NCI-H1436 (cell line): ENCODE measurements at places on chromosomes 3 and 15.

DNA sequence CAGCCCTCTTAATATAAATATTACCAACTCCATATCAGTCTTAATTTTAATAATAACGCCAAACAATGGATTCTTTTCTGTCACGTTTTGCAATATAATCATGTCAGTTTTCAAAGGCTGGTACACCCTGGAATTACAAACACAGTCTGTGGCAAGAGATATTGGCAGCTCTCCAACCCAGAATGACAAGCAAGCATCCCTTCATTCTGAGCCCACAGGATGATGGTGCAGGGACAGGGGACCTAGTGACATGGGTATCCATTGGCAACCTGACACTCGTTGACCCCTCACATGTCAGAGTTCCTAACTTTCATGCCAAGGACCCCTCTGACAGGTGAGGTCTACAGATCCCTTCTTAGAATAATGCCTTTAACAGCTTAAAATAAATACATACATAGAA, 154.5 kb upstream of the TSC22D2 start:
- no peak for DNase-seq

GRCh38 chr3:124700880-124701684, 29.2 kb upstream of the UMPS start:
- no peak for DNase-seq

GRCh38 chr3:113832477-113833164, 6.0 kb upstream of the GRAMD1C start:
- DNase-seq, result no peak

DNA sequence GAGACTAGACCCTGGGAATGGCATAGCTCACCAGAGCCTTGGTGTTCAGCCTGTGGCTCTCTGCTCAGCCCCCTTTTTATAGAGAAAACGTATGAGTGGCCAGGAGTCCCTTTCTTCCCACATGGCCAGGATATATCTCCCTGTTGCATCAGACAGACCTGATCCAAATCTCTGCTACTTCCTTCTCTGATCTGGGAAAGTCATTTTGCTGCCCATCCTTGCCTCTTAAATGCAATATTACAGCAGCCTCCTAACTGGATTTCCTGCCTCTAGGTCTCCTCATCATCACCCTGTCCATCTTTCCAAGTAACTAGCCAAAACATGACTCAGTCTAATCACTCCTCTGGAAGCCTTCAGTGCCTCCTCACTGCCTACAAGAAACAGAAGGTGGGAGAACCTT, 42.9 kb downstream of the CTDSPL start:
- no peak for DNase-seq

GRCh38 chr3:188099907-188100306, 54.0 kb upstream of the LPP start:
- no peak for DNase-seq

GRCh38 chr15:66780172-66780972, 78.3 kb downstream of the SMAD6 start:
- no peak for DNase-seq

GRCh38 chr3:14633819-14634424, 17.6 kb upstream of the CCDC174 start:
- DNase-seq, result no peak

- DNase-seq, result no peak
Measured at GRCh38 chr3:106333911-106334618, 465.3 kb upstream of the CBLB start.

GRCh38 chr15:28992336-28992864, 106.6 kb downstream of the APBA2 start:
- DNase-seq, result no peak

GRCh38 chr3:37492468-37492867, 318.1 kb upstream of the LRRFIP2 start:
- no peak for DNase-seq

DNA sequence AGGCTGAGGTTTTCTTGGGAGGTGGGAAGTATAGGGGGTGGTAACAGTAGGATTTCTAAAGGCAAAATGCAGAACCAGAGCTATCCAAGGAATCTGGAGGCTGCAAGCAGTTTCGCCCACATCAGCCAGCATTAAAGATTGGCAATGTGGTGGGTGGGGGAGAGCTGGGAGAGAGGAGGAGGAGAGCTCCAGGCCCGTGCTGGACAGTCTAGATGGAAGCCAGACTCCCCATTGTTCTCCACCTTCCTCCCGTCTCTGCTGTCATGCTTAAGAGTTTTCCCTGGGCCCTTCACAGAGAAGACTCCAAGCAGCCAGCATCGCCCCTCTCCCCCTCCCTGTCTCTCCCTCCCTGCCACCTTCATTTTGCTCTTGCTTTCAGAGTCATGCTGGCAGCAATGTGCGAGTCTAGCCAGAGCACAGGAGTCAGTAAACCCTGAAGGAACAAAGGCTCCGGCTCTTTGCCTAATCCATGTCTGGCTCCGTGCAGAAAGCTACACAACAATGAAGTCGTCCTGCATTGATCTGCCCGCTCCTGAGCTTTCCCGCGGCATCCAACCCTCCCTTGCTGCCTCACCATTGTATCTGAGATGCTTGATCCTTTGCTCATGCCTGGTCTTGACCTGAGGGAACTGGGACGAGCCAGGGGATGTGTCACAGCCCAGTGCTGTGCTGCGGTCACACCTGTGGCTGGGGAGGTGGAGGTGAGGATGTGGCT, 282.9 kb downstream of the NTRK3 start:
- DNase-seq, result no peak

GRCh38 chr3:59545374-59545773, 495.5 kb upstream of the CFAP20DC start:
- peak; percentile 1 for DNase-seq

DNA sequence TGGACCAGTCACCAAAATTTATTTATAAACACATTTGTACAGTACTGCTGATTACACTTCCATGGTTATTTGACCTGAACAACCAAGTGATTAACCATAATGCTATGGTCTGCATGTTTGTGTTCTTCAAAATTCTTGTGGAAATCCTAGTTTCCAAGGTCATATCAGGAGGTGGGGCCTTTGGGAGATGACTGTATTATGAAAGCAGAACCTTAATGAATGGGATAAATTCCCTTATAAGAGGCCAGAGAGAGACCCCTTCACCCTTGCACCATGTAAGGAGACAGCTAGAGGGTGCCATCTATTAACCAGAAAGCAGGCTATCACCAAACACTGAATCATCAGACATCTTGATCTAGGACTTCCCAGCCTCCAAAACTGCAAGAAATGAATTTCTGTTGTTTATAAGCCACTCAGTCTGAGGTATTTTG, 1.9 kb downstream of the SCAPER start:
- peak; percentile 3 for DNase-seq

DNA sequence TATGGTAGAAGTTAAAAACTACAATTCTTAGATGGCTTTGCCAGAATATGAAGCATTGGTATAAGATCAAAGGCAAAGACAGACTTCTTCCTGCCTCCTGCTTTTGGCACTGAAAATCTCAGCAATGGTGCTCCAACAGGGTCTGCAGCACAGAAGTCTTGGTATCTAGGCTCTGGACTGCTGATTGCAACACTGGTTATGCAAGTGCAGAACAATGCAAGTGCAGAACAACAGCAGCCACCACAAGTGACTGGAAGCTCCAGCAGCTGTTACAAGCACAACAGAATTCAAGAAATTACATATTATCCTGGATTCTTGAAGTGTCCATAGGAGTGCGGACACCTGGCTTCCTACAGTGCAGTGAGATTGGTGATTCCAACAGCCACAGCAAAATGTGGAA, 33.7 kb downstream of the ZBTB20 start:
- DNase-seq, result no peak

- no peak for DNase-seq
Measured at GRCh38 chr15:27133249-27133648, 162.3 kb downstream of the GABRG3 start.

- no peak for DNase-seq
Measured at GRCh38 chr15:62079594-62079993, 12.8 kb downstream of the C2CD4A start.
